ENCODE measurements at places on chromosomes 11 and 22.
A peak's percentile ranks its signal among the peaks of the same experiment; 100 is the strongest.

DNA sequence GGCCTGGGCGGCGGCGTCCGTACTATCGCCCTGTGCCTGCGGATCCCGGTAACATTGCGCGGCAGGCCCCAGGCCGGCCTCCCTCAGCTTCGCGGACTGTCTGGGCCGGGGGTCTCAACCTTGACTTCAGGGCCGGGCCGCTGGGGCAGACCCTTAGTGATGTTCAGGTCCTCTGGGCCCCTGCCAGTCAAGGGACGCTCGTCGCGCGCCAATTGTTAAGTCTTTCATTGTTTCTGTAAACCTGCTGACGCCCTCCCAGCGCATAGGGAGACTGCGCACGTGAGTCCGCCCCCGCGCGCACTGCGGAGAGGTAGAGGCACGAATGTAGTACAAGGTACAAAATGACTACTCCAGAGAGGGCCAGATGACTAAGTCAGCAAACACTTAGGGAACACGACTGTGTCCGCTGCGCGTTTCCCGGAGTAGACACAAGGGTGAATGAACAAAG, 451 bp upstream of the HDHD5 start:
- DNase-seq: peak; percentile 47

DNA sequence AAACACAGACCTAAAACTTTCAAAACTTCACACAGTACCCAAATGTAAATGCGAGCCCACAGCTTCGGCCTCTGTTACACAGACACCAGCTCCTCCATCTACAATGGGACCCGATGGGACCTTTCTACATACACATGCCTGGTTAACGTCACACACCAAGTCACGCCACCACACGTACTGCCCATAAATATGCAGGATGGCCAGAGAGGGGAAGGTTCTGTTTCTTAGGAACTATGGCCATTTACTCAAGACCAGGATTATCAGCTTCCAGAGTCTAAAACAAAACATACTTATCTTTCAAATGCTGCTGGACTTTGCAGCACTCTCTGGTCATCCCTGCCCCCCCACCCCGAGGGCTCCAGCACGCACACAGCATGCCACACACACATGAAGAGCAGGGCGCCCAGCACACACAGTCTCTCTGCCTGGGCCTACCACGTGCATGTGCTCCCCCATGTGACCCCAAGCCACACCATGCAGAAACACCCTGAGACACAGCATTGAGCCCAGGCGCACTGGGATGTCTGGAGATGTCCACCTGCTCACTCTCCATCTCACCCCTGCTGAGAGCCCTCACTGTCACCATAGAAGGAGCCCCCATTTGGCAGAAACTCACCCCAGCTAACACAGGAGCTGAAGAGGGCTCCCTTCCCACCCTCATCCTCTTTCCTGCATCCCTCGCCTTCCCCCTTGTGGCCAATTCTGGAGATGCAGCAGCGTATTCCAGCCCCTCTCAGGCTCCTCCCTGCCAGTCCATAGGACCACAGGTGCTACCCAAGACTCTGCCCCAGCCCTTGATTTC, 61.8 kb downstream of the SLC22A12 start:
- peak; percentile 65 for DNase-seq

- no peak for DNase-seq
Measured at GRCh38 chr11:119419834-119420492, 3.0 kb downstream of the THY1 start.

DNA sequence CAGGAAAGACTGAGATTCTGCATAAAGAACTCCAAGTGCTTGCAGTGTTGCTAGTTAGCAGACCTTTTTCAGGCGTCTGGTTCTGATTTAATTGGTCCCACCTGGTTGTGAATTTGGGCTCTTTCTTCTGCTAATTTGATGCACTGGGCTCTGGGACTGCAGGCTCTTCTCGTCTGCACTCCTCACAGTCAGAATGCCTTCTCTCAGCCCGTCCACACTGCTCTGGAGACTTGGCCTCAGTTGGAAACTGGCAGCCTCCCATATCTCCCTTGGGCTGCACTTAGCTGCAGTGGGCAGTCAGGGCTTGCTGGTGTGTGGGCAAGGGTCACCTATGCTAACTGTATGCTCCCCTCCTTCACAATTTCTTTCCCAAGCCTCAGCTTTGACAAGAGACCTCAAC, 1.5 kb downstream of the TRIM6 start:
- DNase-seq: no peak

GRCh38 chr11:44862558-44863101, 88.1 kb downstream of the TP53I11 start:
- DNase-seq: no peak

GRCh38 chr11:31870609-31871309, 59.6 kb upstream of the PAX6 start:
- DNase-seq: peak; percentile 66

GRCh38 chr11:8222820-8223512, 40.7 kb downstream of the LMO1 start:
- no peak for DNase-seq

GRCh38 chr11:69539416-69540117, 58.1 kb downstream of the LINC01488 start:
- no peak for DNase-seq

DNA sequence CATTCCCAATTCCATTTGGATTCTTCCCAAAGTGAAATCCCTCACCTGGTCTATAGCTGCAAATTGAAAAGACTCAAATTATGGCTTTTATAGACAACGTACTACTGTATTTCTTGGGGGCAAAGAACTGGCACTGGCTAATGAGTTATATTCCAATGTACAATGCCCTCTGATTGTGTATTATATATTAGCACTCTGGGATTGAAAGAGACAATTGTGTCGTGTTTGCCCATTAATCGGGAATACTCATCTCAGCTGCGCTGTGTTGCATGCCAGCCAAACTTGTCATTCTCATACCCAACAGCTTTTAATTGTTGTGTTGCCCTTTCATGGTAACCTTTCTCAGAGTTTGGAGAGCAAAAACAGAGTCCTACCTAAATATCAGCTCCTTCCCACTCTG, 55.0 kb upstream of the ZBTB44 start:
- no peak for DNase-seq

- DNase-seq: no peak
Measured at GRCh38 chr11:70799386-70799785, 401.1 kb downstream of the CTTN start.

DNA sequence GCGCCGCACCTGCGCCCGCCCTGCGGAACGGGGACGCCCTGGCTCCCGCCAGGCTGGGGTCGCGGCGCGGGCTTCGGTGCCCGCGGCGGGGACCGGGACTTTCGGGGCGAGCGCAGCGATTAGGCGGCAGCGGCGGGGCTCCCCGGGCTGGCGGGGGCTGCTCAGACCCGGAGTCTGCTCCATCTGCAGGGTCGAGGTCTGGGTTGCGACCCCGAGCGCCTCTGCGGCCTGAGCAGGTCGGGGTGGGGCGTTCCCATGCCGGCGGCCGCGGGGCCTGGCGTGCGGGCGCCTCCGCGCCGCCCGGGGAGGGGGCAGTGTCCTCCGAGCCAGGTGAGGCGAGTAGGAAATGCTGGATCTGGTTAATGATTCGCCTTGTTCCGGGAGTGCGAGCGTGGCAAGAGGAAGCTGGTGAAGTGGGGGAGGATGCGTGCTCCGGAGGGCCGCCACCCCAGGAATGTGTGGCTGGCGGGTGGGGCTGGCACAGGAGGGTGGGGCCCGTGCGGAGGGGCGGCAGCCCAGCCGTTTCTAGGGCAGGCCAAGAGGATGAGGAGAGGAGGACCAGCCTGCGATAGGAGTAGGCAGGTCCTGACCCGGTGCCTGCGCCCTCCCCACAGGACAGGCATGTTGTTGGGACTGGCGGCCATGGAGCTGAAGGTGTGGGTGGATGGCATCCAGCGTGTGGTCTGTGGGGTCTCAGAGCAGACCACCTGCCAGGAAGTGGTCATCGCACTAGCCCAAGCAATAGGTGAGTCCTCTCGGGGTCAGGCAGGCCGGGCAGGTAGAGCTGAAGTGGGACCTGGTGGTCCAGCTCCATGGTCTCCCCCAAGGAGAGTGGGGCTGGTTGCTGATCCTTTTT, 606 bp downstream of the RASSF7 start:
- DNase-seq: no peak

- peak; percentile 92 for DNase-seq
Measured at GRCh38 chr11:6576471-6577373, 26.7 kb downstream of the RRP8 start.

GRCh38 chr11:80778432-80778831, 1337.6 kb upstream of the TENM4 start:
- no peak for DNase-seq

DNA sequence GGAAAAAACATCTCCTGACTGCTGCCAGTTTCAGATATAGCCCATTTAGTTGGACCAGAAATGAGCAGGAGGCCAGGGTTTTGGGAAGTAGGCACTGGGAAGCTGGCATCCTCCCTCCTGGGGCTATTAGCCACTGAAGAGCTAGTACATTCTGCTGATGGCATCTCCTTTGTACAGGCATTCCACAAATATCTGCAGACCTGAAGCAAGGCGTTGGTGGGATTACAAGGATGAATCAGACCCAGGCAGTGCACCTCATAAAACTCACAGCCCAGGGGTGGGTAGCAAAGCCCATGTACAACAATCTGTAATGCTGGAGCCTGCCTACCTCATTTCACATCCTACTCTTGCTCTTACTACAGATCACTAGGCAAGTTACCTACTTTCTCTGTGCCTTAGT, 27.5 kb upstream of the POU2AF1 start:
- DNase-seq: no peak

DNA sequence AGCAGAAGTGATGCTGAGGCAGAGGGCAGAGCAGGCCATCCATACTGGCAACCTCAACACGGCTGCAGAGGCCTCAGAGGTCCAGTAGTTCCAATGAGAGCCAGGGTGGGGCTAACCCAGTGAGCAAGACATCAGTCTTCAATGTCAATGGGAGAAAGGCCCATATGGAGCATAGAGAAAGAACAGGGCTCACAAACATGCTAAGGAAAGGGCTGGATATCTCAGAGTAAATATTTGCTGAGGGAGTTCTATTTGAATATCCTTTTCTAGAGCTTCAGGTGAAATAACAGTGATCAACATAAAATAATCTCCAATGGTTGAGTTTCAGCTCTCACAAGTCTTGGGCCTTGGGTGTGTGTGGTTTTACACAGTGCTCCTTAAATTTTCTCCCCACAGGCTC, 50.8 kb upstream of the CCDC90B start:
- no peak for DNase-seq

GRCh38 chr11:27331981-27332380, 31.0 kb downstream of the CCDC34 start:
- no peak for DNase-seq

DNA sequence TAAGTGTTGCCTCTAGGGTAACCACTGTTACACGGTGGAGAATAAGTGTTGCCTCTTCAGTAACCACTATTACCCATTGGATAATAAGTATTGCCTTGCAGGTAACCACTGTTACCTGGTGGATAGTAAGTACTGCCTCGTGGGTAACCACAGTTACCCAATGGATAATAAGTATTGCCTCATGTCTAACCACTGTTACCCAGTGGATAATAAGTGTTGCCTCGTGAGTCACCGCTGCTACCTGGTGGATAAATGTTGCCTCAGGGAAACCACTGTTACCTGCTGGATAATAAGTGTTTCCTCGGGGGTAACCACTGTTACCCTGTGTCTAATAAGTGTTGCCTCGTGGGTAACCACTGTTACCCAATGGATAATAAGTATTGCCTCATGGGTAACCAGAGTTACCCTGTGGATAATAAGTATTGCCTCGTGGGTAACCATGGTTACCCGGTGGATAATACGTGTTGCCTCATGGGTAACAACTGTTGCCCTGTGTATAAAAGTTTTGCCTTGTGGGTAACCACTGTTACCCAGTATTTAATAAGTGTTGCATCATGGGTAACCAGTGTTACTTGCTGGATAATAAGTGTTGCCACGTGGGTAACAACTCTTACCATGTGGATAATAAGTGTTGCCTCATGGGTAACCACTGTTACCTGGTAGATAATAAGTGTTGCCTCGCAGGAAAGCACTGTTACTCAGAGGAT, 12.3 kb upstream of the NXPE4 start:
- DNase-seq: no peak

DNA sequence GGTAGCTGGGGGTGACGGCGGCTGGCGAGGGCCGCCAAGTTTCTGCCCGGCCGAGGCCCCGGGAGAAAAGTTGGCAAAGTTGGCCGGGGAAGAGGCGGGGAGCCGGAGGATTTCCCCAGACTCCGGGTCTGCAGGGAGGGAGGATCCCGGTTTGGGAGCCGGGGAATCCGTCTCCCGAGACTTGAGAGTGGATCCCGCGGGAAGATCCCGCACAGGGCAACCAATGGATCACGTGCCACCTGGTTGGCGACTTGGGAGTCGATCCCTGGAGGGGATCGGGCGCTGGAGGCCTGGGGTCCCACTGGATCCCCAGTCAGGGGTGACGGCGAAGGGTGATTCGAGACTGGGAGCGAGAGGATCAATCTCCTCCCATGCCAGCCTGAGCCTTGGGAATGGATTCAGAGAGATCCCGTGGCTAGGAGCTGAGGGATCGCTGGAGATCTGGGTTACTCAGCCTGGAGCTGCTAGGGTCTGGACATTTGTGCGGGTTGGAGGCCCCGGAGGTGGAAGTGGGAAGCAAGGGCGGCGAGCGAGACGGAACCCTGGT, 394 bp downstream of the KIAA1671 start:
- DNase-seq: peak; percentile 54

GRCh38 chr11:110613197-110613918, 98.9 kb downstream of the ARHGAP20 start:
- no peak for DNase-seq

GRCh38 chr22:26766510-26767350, 109.3 kb downstream of the MIAT start:
- DNase-seq: no peak

DNA sequence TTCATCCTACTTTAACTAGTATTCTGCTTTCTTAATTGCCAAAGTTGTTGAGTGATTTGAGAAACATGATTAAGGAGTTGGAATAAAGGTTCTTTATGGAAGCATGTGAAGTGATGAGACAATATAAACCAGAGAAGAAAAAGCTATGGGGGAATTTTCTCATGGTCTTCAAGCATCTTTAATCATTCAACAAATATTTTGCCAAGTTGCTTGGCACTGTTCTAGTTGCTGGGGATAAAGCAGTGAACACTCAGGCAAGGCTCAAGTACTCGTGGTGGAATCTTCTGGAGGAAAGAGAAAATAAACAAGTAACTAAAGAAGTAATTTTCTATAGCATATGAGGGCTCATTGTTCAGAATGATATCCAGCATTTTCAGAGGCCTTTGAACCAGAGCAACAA, 9.2 kb upstream of the PIWIL4 start:
- no peak for DNase-seq

- DNase-seq: no peak
Measured at GRCh38 chr11:77085652-77086051, 17.0 kb upstream of the OMP start.

GRCh38 chr22:46259374-46259773, 3.8 kb downstream of the PKDREJ start:
- DNase-seq: no peak
